ENCODE measurements at places on chromosomes 1 and 21.
A peak's percentile ranks its signal among the peaks of the same experiment; 100 is the strongest.

DNA sequence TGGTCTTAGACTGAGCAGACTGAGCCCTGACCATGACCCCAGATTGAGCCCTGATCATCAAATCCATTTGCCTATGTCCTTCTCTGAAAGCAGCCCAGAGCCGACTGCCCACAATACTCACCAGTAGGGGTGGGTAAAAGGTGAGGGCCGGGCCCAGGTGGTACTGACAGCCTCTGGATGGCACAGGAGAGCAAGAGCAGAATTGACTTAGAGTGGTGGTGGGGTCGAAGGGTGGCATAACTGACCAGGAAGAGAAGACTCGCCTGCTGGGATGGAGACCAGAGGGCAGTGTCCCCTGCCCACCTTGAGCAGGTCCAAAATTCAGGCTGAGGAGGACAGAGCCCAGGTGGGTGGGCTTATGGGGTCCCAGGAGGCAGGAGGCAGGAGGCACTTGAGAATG lies 161.3 kb upstream of the POU3F1 start:
- DNase-seq: no peak

DNA sequence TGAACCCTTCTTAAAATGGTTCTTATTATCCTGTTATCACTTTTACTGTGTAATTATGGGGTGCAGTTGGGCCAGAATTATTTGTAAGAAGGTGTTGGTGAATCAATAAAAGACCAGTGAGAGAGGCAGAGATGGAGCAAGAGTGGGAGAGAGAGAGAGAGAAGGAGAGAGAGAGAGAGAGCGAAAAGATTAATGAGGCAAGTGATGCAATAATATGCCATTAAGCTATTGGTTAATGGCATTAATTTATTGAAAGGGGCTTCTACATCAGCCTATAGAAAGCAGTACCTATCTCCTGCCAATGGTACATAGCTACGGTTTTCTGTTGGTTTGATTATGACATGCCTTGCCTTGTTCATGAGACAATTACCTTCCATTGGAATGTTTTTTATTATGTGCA lies 388.7 kb downstream of the RPS6KC1 start:
- no peak for DNase-seq

GRCh38 chr1:112549590-112549989 lies 40.8 kb downstream of the WNT2B start:
- DNase-seq: no peak

DNA sequence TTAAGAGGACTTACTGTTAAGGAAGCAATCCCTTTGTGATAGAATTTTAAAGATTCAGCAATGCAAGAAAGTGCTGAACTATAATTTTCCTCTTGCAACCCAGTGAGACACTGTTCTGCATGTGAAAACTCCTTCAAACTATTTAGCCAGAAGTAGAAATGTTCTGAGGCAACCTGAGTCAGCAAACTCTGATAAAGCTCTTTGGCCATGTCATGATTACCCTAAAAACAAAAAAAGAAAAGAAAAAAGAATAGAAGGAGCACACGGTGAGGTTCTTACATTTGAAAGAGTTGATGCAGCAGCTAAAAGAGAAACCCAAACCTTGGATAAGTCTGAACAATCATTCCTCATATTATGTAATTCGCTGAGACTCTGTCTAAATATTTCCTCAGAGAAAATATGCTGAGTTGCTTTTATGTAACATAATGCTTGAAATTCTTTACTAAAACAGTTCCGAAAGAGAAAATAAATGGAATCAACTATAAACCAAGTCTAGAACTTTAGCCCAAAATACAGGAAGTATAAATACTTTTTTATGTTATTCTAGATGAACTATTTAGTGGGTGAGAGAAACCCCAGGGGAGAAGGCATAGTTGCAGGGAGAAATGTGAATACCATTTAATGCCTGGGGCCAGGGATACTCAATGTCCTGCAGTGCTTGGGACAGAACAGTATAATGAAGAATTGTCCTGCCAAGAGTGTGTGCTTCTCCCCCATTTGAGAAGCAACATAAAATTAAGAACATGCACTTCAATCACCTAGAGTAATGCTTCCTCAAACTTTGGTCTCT lies 60.0 kb downstream of the INTS7 start:
- no peak for DNase-seq

GRCh38 chr1:74681449-74681848 lies 7.9 kb upstream of the ERICH3 start:
- no peak for DNase-seq

GRCh38 chr1:36349241-36349671 lies 25.8 kb upstream of the EVA1B start:
- no peak for DNase-seq

GRCh38 chr1:243559575-243560162 lies 290.4 kb downstream of the AKT3 start:
- DNase-seq: no peak

DNA sequence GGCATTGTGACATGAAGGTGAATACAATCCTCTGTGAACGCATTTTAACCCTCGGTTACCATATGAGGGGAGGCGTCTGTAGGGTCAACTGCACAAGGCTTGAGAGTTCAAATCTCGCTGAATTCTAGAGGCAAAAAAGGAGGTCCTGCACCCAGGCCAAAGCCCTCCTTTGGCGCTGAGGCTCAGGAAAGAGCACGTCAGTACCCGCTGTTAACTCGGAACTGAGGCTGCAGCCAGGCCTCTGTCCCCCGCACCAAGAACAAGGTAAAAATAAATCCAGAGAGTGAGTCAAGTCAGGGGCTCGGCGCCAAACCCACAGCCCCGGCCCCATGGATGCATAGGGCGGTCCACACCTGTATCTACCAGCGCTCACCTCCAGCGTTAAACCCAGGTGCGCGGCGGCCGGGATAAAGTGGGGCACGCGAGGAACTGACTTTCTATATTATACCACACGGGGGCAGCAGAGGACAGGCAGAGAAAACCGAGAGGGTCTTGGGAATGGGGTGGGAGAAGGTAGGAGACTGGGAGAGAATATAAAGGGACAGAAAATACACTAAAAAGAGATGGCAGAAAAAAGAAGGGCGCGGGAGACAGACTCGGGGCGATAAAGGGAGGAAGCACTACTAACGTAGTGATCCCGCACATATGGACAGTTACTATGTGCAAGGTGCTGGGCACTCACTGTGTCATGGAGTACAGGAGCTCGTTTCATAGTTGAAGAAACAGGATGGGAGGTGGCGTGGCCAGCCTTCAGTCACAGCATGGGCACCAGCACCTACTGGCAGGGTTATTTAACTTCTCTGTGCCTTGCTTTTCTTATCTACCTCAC lies 54.9 kb downstream of the DMRTA2 start:
- no peak for DNase-seq

GRCh38 chr1:222889440-222889839 lies 74.6 kb downstream of the DISP1 start:
- no peak for DNase-seq

DNA sequence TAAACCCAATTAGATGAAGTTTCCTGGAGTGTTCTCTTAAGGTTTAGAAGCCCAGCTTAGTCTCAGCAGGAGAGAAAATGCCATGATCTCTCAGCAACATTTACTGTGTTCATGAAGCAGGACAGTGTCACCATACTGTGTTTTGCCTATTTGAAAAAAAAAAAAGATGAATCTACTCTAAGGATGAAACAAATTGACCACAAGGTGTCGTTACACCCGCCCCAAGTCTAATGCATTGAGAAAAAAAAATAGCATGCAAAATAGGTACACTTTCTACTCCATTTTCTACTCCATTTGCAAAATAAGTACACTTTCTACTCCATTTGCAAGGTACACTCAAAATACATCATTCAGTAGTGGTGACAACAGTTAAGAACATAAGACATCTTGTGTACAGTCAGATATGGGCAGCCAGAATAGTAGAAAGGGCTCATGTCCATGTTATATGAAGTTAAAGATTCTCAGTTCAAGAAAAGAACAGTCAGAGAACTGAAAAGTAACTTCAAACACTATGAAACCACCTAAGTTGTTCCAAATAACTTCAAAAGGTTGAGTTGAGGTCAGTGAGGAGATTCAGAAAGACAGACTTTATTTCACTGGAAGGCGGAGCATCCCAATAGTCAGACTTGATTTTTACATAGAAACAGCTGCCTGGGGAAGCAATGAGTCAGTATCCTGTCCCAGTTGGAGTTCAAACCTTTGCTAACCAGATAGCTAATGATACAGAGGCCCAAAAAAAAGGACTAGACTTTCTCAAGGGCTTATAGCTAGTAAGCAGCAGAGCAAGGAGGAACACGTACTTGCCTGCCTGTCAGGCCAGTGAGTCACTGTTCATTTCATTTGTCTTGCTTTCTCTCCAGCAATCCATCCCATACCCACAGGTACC lies 13.3 kb downstream of the PLPPR5 start:
- no peak for DNase-seq

GRCh38 chr1:237141502-237141901 lies 99.5 kb downstream of the RYR2 start:
- no peak for DNase-seq

- no peak for DNase-seq
Measured at GRCh38 chr1:67482733-67483482, 52.7 kb upstream of the SERBP1 start.

DNA sequence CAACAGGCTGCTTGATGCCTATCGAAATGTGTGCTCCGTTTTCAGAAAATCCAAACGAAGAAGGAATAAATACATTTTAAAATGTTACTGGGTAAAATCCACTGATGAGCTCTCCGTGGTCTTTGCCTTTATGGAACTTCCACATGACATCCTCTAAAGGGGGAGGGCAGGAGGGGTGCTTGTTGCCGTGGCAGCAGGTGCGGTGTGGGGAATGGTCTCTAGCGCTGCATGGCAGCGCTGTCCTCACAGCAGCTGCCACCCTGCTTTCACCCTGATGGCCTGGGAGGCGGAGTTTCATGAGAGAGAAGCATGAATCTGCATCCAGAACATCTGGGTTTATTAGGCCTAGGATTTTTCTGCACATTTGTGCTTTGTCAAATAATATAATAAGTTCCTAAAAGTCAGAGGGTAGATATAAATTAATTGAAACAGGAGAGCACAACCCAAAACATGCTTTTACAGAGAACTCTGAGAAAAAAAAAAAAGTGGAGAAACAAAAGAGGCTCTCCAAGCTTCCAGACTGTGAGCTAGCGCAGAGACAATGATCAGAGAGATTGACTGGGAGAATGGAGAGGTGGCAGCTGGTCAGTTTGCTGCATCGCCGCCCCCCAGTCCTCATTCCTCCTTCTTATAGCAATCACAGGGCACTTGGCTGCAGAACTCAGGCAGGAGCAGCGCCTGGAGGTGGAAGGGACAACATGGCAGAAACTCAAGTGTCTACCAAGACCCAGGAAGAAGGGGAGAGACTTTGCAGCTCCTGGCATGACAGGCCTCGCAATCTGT lies 228.6 kb downstream of the DSCAM start:
- DNase-seq: no peak

DNA sequence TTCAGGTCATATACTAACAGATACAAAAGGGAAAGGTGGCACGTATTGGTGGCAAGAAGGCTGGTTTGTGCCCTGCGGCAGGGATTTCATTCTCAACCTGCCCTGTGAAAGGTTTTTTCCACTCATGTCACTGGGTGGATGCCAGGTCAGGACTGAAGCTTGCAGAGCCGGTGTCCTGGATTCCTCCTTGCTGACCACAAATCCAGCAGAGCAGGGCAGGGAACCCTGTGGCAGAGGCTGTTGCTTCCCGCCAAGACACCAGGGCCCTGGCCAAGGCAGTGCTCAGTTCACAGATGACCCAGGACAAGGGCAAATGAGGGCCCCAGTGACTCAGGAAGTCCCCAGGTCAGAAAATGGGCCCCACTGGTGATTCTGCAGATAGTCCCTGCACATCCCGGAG lies 16.4 kb downstream of the BSND start:
- DNase-seq: no peak

GRCh38 chr1:206635978-206636345 lies 626 bp downstream of the DYRK3 start:
- DNase-seq: no peak

- DNase-seq: no peak
Measured at GRCh38 chr1:31744165-31744888, 19.8 kb downstream of the ADGRB2 start.

GRCh38 chr1:86758570-86758969 lies 54.2 kb downstream of the SH3GLB1 start:
- DNase-seq: no peak

DNA sequence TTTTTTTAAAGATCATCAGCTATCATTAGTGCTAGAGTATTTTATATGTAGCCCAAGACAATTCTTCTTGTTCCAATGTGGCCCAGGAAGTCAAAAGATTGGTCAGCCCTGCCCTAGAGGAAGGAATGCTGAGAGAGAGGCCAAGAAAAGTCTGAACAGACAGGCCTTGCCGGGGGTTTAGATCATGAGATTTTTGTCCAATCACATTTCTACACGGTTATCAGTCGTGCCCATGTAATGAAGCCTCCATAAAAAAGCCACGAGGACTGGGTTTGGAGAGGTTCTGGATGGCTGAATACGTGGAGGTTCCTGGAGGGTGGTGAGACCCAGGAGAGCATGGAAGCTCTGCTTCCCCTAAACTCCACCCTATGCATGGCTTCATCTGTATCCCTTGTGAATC lies 24.3 kb upstream of the ENO1 start:
- DNase-seq: no peak

GRCh38 chr1:156151093-156151688 lies 2.2 kb upstream of the SEMA4A start:
- DNase-seq: peak; percentile 47

- no peak for DNase-seq
Measured at GRCh38 chr1:169339773-169340172, 27.8 kb downstream of the NME7 start.

GRCh38 chr1:241716915-241717656 lies 65.0 kb downstream of the WDR64 start:
- DNase-seq: no peak

- DNase-seq: no peak
Measured at GRCh38 chr1:87986130-87986866, 657.6 kb downstream of the LMO4 start.

DNA sequence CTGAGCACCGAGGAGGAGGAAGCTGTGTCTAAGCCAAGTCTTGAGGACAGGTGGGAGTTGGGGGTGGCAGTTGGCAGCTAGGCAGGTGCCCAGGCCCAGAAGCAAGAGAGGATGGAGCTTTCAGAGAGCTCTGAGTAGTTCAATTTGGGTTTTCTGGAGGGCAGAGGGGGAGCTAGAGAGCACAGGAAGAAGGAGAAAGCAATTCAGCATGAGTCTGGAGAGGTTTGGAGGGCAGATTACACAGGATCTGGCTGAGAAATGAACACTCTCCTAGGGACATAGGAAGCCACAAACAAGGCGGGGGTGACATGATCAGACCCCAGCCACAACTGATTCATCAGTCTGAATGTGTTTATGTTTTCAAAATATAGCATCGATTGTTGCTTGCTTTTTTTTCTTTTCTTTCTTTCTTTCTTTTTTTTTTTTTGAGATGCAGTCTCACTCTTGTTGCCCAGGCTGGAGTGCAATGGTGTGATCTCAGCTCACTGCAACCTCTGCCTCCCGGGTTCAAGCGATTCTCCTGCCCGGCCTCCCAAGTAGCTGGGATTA lies 23.8 kb downstream of the PTPRF start:
- no peak for DNase-seq

DNA sequence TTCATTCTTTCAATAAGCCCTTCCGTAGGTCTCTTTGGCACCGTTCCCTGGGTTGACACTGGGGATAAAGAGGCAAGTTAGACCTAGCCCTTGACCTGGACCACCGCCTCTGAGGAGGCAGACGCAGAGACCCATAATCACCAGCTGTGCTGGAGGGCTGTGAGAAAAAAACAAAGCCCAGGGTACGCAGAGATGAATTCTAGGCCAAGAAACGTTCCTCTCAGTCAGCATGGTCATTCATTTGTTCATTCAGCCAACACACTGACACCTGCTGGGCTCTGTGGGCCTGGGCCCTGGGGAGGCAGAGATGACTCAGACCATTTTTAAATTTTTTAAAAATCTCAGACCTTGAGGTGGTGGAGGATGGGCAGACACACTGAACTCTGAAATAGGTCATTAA lies 26.3 kb upstream of the TRABD2B start:
- DNase-seq: no peak
